ENCODE measurements at places on chromosomes 11 and 22.

GRCh38 chr22:32712644-32713355 is 88.7 kb upstream of the TIMP3 start:
- no peak for DNase-seq

DNA sequence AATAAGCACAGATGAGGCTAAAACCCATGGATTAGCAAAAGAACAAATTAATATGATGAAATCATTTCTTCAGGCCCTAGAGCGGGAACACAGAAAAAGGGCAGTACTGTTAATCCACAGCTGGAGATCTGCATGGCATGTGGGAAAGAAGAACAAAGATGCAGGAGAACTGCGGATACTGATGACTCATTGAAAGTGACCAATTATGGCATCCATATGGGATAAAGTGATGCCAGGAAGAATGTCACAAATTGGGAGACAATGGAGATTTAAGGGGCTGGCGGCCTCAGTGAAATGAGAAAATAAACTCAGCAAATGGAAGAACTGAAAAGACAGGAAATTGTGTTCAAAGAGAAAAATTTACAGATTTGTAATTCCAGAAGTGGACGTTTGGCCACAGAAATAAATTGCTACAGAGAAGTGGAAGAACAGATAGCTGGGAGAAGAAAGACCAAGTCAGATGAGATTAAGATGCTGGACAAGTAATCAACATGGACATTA is 39.4 kb downstream of the SIK3 start:
- no peak for DNase-seq

DNA sequence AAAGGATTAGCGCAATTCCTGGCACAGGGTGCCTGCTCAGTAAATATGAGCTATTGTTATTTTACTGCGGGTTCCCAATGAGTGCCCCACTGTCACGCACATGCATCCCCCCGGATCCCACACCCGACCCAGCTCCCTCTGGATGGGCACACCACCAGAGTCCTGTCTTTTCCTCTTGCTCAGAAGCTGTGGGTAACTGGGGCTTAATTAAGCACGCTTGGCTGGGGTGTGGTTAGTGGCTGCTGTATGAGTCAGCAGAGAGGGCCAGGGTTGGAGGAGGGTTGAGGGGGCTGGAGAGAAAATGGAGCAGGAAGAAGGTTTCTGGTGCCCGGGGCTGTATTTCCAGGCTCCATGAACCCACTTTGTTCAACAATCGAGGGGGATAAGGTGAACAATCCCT is 30.3 kb upstream of the NECTIN1 start:
- DNase-seq: peak; percentile 36

DNA sequence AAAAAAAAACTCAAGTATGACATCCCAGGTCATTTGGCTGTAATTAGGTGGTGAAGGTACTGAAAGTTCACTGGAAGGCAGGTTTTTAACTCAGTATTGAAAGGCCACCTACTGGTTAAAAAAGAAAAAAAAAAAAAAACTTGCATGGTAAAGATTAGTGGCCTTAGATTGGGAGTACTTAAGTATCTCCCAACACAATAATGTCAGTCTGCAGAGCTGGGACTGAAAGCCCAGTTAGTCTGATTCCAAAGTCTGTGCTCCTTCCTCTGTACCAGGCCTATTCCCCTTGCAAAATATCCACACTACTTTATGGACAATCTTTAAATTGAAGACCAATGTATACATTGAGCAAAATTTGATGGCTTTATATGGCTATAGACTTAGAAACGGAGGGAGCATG is 85.5 kb downstream of the NOX4 start:
- peak; percentile 10 for DNase-seq

DNA sequence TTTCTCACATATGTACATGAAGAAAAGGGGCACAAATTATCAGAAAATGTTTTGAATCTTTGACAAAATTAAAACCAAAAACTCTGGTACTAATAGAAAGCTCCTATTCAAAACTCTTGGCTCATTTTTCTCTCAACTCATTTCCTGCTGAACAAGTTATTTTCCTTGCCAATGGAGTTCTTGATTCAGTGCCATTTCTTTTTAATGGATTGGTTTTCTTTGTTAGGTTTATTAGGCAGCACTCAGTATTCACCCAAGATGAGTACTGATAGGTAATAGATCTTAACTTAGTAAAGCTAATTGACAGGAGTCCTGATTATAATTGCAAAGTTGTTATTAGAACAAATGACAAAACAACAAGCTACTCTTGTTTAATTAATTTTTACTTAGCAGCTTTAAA is 279.4 kb upstream of the PDGFD start:
- no peak for DNase-seq

DNA sequence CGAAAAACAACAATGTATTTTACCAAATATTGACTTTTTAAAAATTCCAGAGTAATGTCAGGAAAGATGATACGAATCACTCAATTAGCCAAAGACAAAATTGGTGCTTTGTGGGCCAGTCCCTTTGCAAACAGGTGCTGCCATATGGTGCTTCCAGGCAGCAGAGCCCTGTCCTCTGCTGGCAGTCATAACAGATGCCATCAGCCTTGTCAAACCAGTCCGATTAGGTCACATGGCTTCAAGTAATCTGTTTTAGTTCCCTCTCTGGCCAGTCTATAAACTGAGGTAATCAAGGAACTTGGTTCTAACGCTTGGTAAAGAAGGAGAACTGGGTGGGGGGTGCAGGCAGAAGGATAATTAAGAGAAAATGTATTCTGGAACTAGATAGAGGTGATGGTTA is 49.1 kb upstream of the CAPRIN1 start:
- DNase-seq: no peak

DNA sequence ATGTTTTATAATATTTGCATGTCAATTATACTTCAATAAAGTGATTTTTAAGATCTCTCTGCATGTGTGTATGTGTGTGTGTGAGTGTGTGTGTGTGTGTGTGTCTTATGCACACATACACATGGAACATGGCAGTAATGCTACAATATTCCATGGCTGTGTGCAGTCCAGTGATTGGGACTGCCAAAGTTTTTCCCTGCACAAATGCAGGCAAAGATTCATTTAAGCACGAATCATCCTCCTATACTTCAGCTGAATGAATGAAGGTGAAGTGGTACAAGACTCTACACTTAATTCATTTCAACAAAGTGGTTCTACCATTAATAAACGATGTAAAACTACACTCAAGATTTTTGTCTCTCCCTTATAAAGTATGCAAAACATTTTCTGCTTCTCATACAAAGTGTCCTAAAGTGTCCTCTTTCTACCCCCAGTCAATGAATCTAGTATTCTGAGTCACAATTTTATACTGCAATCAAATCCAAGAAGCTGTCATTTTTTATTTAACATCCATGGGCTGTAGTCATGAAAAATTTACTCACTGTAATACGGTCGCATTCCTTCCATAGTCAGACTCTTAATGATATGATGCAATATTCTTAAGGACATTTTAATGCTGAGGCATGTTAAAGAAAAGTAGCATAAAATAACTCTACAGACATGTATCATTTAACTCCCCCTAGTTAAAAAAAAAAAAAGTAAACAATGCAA is 132.4 kb downstream of the TTC28 start:
- DNase-seq: no peak

- no peak for DNase-seq
Measured at GRCh38 chr11:30902929-30903328, 316.8 kb upstream of the MPPED2 start.

DNA sequence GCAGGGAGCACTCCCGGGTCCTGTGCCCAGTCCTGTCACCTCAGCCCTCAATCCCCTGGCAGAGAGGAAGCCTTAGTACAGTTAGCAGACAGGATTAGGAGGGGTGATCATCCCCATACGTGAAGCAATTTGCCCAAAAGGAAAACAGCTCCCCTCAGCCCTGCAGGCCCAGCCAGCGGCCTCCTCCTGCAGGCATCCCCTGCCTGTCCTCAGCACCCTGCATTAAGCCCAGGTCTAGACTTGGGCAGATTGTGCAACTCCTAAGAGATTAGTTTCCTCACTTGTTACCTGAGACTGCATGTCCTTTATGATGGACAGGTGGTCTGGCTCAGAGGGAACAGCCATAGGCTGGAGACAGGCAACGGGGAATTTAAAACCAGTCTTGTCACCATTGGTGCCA is 95.5 kb upstream of the TMEM45B start:
- DNase-seq: no peak
